ENCODE measurements at places on chromosomes 3 and 15. TPM values are rescaled to one million over a fixed set of nuclear protein-coding genes. Genes with fewer than 3 reads are reported as not detected.
A peak's percentile ranks its signal among the peaks of the same experiment; 100 is the strongest.

DNA sequence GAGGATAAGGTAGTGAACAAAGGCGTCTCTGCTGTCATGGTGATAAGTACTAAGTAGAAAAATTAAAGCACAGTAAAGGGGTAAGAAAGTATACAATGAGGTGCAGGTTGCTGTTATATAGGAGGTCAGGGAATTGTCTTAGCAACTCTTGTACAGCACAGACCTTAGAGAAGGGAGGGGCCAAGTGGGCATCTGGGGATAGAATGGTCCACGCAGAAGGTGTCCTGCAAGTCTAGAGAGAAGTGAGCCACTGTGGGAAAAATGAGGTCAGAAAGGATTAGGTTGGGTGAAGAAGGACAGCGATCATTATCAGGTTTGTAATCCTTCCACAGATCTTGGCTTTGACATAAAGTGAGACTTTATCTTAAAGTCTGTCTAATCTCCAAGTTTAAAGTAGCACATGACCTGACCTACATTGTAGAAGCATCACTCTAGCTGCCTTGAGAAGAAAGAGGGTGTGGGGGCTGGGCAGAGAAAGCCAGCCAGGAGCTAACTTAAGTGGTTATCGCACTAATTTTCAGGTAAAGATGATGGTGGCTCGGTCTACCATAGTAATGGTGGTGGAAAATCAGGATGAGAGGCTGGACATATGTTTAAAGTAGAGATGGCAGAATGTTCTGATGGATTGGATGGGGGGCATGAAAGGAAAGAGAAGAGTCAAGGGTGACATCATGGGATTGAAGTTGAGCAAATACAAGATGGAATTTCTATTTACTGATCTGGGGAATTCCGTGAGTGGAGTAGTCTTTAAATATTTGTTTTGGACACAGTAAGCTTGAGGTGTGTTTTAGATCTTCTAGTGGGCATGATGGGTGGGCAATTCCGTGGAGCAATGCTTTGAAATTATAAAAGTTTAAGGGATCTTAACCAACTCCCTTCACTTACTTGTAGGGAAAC, 919.2 kb downstream of the ROBO1 start:
- DNase-seq = no peak

DNA sequence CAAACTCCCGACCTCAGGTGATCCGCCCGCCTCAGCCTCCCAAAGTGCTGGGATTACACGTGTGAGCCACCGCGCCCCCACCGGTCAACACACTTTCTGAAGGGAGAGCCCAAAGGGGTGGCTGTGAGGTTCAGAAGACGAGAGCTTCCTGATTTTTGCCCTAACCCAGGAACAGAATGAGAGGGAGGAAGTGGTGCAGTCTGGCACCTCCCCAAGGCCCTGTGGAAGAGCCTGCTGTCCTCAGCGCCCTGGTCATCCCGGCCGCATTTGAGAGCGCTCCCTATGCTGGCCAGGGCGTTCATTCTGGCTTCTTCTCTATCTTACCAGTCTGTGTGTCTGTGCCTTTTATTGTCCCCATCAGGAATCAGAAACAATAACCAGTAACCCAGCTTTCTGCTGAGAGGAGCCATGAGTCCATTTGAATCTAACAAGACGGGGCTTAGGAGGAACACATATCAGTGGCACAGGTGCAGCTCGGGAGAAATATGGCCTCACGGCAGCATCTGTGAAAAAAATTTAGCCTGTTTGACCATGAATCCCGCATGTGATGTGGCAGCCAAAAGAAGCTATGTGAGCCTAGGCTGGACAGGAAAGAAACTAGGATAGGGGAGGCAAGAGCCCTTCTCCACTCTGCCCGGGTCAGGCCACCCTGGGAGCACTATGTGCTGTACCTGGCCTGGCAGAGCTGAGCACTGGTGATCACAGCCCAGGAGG, 12.9 kb downstream of the BDH1 start:
- no peak for DNase-seq

DNA sequence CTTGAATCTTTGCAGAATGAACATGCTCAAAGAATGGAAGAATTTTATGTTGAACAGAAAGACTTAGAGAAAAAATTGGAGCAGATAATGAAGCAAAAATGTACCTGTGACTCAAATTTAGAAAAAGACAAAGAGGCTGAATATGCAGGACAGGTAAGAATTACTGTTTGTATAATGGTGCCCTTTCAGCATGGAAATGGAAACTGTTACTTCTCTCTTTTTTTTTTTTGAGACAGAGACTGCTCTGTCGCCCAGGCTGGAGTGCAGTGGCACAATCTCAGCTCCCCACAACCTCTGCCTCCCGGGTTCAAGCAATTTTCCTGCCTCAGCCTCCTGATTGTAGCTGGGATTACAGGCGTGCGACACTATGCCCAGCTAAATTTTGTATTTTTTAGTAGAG, 27.6 kb upstream of the CLDN11 start:
- DNase-seq = no peak

DNA sequence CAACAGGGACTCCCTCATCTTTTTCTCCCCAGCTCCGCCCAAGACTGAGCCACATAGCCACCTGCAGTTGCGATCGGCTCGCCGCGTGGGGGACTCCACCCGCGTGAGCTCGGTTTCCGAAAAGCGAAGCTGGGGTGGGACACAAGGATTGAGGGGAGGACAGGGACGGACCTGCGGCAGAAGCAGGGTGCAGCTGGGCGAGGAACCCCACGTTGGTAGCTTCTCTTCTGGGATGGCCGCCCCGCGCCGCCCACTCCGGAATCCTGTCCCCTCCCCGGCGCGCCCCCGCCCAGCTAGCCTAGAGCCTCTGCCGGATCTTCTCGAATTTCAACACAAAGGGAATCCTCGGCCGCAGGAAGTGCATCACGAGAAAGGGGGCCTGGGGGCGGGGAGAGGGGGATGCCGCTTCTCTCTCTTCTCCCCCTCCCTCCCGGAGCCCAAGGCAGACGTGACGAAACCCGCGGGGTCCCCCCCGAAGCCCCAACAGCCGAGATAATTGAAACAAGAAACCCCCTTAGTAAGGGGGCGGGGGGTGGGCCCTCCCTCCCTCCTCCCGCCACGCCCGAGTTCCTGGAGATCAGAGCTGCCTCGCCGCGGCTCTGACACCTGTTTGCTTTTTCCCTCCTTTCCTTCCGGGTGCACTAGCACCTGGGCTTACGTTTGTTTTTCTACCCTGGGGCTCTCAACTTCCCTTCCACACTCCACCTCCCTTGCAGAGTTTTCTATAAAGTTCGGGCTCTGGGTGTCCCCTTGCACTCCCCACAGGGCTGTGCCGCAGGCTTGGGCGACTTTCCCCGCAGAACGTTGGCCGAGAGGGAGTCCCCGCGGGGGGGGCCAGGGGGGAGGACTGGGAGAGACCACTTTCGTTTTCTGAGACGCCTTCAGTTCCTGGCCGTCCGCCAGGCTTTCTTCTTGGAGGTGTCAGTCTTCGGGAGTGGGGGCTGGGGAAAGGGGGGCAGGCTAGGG, 1.3 kb upstream of the KCNH8 start:
- DNase-seq = peak; percentile 59

- no peak for DNase-seq
These were observed 18.4 kb downstream of the RBP1 start for GRCh38 chr3:139521144-139521543.

DNA sequence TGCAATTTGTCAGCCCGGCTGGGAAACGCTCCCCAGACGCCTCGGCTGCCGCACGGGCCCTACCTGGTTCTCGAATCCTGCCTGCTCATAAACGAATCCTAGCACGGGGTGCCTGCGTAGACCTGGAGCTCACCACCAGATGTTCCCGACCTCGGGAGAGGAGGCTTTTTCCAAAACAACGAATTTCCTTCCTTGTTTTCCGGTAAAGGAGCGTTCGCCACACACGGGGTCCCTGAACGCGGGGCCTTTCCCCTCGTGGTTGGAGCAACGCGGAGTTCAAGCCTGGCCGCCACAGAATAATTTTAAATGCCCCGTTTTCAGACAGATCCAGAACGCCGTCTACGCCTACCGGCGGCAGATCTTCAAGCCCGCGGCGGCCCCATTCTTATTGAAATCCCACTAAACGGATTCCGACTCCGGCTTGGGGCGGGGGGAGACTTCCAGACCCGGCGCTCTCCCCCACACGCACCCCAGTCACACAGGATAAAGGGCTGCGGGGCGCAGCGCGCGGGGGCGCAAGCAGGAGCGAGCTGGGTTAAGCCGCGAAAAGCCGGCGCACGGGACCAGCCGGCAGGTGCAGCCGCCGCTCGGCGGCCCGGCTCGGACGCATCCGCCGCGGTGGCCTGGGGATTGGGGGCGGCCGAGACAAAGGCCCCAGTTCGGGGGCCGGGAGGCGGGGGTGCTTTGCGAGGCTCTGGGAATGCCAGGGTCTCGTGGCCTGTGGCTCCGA, 895 bp downstream of the GATA2 start:
- DNase-seq = no peak

DNA sequence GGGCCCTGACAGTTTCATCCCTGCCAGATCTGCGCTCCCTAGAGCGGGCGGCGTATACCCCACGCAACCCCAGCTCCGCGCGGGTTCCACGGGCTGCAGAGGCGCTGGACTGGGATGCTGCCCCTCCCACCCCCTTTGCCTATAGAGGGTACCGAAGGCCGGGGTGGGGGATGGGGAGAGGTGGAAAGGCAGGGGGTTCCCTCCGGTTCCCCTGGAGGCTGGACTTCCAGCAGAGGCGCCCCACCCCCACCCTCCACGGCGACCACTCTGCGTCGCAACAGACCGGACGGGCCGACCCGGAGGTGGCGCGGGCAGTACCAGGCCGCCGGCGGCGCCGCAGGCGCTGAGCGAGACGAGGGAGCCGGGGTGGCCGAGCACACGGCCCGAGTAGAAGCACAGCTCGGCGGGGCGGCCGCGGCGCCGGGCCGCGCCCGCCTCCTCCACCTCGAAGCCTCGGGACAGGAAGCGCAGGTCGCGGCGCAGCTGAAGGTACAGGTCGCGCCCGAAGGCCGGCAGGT, 995 bp downstream of the ADAMTS17 start:
- DNase-seq = no peak

GRCh38 chr3:56772952-56773938, 28.5 kb downstream of the ARHGEF3 start:
- DNase-seq = no peak

GRCh38 chr15:40936234-40936708, 7.1 kb downstream of the DLL4 start:
- no peak for DNase-seq

DNA sequence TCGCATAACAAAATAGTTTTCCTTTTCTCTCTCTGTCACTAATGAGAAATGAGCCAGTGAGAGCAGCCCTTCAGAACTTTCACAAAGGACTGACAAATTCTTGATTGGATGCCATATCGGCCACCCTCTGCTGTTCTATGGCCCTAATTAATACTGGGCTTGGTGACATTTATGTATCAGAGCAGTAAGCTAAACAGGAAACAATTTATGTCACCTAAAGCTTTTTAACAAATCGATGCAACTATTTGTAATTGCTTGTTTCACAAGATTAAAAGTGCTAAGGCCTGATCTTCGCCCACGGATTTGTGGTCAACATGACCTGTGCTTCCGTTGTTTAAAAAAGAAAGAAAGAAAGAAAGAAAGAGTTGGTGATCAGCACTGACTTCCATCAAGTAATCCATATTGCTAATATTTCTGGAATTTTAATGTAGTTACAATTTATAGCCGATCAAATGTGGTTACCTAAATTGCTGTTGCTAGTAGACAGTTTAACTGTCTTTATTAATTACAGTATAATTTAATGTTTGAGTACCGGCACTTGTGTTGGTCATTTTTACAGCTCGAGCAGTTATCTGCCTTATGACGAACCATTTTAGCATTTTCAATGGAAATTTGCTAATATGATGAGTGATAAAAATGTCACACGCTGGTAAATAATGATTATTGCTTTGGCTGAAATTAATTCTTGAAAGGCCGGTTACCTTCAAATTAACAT, 631.3 kb downstream of the FOXP1 start:
- DNase-seq = no peak

- no peak for DNase-seq
These were observed 1.6 kb downstream of the CCR9 start for GRCh38 chr3:45887759-45888511.

GRCh38 chr3:153897025-153897723, 224.0 kb upstream of the ARHGEF26 start:
- no peak for DNase-seq

GRCh38 chr3:55511895-55512570, 24.9 kb upstream of the WNT5A start:
- no peak for DNase-seq

DNA sequence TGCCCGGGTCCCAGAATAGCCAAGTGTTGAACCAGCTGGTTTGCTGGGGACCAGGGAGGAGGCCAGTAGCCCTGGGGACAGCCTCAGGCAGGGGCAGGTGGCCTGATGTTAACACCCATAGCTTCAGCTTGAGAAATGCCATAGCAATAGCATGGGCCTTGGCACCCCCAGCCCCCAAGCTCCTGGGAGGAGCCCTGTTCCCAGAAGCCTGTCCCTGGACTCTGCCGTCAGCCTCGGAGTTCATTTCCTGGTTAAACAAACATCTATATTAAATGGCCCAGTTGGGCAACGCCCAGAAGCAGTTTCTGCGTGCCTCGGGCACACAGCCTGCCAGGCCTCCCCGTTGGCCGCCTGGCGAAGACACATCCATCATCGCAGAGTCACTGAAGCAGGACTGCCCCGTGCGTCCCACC, 58.2 kb downstream of the FGD5 start:
- no peak for DNase-seq

GRCh38 chr3:20225769-20226168, 39.8 kb upstream of the SGO1 start:
- DNase-seq = no peak

DNA sequence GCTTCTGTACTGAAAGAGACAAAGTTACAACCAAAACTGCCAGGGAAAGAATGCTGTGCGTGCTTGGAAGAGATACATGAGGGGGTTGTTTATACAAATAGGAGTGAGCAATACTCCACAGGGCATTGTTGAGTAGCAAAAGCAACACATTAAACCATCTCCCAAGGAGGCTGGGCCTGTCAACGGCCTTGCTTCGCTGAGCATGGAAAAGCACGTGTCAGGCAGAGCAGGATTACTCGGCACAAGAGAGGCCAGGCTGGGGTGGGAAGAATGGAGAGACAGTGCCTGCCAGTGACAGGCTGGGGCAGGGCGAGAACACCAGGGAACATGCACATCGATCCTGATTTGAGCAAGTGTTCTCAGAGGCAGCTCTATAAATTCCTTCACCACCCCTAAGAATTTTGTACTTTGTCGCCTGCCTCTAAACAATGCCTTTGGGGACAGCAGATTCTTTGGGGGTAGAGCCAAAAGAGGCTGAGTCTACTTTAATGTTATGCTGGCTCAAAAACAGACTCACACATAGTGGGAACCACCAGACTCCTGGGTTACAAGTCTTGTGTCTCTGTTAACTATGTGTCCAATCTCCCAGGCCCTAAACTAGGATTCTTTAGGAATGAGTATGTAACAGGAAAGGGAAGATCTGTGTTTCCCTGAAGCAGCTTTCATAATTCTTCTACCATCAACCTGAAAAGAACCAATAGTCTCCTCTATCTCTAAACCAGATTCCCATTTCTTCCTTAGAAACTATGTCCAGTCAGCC, 67.2 kb downstream of the LIPC start:
- no peak for DNase-seq

GRCh38 chr3:183687705-183688104, 9.9 kb upstream of the YEATS2 start:
- DNase-seq = no peak

GRCh38 chr15:81339321-81339720, 15.4 kb upstream of the STARD5 start:
- DNase-seq = no peak

The POLR2M gene
- 63.8 TPM for total RNA-seq

The MUSTN1 gene
- not detected for total RNA-seq

The GPR62 gene
- total RNA-seq = not detected

The ACKR4 gene
- total RNA-seq = 0.10 TPM

The ALDH1A3 gene
- not detected for total RNA-seq

The CNTN6 gene
- not detected for total RNA-seq

The SH3GL3 gene
- total RNA-seq = not detected

The ZFAND6 gene
- 49.3 TPM for total RNA-seq

The NOX5 gene
- not detected for total RNA-seq

The COL8A1 gene
- total RNA-seq = not detected

The NME9 gene
- not detected for total RNA-seq

The CLRN1 gene
- total RNA-seq = not detected

The HIGD2B gene
- not detected for total RNA-seq
